ENCODE measurements at places on chromosomes 2 and 18. TPM values are rescaled to one million over a fixed set of nuclear protein-coding genes. Genes with fewer than 3 reads are reported as not detected.

KIAA2012 gene
- total RNA-seq, result not detected

- DNase-seq, result no peak
Observed at GRCh38 chr2:33090553-33091134, 143.9 kb downstream of the LTBP1 start.

GRCh38 chr2:66237803-66238379 lies 197.0 kb upstream of the MEIS1 start:
- DNase-seq, result no peak

FAP gene
- 2.9 TPM for total RNA-seq

SOX11 gene
- total RNA-seq, result 1.9 TPM

DNA sequence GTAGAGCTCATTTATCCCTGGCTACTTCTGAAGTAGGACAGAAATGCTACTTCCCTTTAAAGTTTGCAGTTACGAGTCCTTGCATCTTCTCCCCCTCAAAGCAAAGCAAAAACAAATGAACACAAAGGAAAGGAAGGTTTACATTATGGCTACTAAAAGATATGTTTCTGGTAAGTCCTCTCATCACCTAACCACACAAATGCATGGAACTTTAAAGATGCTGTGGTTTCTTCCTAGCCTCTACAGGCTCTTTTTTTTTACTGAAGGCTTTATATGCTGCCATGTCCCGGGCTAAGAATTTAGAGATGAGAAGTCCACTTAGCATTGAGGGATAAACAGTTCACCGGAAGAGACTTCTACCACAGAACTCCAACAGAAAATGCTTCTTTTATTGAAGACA lies 291.2 kb downstream of the SS18 start:
- DNase-seq, result no peak

DNA sequence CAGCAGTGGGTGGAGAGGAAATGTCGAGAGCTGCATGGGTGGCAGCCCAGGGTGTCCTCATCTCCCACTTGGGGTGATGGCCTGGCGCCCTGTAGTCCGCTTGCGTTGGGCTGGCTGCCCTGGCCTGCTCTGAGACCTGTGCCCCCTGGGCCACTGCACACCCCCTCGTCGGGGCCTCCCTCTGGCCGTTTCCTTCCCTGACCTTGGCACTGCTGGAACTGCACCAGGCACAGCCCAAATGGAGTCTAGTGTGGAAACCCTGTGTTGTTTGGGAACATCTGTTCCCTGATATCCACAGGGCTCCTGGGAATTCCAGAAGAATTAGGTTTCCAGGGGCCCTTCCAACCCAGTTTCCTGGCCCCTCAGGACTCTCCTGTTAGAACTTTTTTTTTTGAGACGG lies 13.9 kb downstream of the EFHD1 start:
- no peak for DNase-seq

DNA sequence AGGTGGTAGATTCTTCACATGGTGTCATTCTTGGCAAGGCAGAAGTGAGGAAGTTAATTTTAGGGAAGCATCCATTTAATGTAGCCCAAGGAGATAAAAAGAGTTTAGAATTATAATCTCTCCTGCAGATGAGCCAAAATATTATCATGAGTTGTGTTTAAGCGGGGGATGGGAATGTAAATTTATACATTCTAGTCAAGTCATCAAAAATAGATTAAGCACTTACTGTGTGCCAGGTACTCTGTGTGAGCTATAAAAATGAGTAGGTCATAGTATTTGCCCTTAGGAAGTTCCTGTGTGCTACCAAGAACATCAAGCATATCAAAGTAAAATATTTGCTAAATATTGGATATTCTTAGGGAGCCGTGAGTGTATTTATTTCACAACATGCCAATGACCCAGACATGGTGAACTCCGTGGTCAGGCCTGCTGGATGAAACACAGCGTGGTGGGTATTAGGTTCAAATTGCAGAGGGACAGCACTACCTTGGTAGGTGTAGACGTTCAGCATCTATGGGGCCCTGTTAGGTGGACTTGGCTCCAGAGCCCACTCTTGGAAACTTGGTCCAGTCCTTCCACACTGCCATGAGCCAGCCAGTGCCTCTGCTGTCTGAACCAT lies 37.4 kb downstream of the MEIS1 start:
- DNase-seq, result no peak

DNA sequence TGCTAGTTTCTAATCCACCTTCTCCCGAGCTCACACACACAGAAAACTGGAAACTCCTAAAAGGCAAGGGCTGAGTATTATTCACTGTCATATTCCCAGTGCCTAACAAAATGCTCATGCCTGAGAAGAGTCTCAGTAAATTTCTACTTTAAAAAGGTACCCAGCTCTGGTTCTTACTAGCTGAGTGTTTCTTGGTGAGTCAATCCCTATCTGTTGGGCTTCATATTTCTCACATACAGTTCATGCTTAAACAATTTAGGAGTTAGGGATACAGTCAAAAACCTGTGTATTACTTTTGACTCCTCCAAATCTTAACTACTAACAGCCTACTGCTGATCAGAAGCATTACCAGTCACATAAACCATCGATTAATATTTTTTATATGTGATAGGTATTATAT lies 204.9 kb downstream of the EN1 start:
- no peak for DNase-seq

- no peak for DNase-seq
Observed at GRCh38 chr18:66167829-66168684, 417.2 kb downstream of the CDH7 start.

GRCh38 chr2:31088504-31089195 lies 49.6 kb downstream of the GALNT14 start:
- no peak for DNase-seq

DNA sequence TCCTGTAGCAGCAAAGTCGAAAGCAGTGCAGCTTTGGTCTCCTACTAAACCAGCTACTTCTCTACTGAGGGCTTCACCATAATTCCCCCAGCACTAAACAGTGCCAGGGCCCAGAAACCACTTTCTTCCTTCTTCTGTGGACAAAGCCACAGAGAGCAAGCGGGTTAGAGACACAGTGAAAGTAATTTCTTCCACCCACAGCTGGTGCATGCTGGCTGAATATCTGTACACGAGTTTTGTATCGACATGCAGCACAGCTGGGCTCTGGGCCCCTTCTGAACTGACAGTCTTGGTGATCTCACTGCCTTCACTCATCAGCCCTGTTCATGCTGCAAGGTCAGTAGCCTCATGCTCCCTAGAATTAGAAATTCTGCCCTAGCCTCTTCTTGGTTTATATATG lies 74.0 kb upstream of the SULT1C3 start:
- DNase-seq, result no peak

DNAH6 gene
- total RNA-seq, result 0.08 TPM

TLX2 gene
- total RNA-seq, result not detected

DNA sequence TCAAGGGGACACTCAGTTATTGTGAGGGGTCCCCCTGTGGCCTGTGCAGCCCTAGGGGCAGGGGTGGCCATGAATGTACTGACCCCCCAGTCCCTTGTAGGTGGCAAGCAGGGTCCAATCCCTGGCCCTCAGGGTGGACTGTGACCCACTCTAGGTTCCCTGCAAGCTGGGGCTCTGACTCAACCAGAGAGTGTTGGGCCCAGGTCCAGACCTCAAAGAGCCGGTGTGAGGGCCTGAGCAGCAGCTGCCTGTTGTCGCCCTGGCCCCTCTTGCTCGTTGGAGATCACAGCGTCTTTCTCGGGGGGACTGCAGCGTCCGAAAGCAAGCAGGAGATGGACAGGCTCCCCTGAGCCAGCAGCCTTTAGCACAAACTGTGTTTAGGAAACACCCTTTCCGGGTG lies 66.8 kb upstream of the ATG16L1 start:
- DNase-seq, result no peak

- no peak for DNase-seq
Observed at GRCh38 chr2:132668987-132669907, 758 bp downstream of the LYPD1 start.

- no peak for DNase-seq
Observed at GRCh38 chr2:208545403-208546042, 138.9 kb downstream of the PTH2R start.

DNA sequence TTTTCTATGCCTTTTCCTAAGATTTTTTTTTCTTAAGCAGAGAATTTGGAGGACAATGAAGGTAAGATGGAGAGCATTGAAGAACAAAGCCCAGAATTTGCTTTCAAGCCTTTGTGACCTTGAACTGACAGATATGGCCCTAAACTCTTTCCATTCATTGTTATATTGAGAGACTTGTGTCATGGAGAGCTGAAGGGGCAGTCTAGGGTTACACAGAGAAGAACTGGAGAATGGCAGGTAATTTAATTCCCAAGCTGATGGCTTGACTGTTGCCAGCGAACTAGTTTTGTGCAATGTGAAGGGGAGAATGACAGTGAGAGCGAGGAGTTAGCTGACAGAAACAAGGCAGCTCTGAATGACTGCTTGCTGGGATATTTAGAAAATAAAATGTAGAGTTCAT lies 1344.2 kb downstream of the LRP1B start:
- DNase-seq, result no peak

LMAN2L gene
- total RNA-seq, result 21.8 TPM

PSMA8 gene
- not detected for total RNA-seq

DNA sequence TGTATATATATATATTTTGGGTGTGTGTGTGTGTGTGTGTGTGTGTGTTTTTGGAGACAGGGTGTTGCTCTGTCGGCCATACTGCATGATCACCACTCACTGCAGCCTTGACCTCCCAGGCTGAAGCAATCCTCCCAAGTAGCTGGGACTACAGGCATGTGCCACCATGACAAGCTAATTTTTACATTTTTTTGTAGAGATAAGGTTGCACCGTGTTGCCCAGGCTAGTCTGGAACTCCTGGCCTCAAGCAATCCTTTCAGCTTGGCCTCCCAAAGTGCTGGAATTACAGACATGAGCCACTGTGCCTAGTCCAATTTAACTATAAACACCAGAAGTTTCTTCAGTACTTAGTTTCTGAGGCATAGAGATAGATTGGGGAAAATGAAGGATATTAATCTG lies 18.3 kb downstream of the LIMS1 start:
- DNase-seq, result no peak

- no peak for DNase-seq
Observed at GRCh38 chr2:122132147-122132691, 376.8 kb downstream of the TSN start.

GRCh38 chr2:59301466-59302402 lies 1060.6 kb upstream of the FANCL start:
- DNase-seq, result peak; percentile 41

CENPA gene
- total RNA-seq, result 0.30 TPM

GRCh38 chr2:241769819-241770184 lies 6.8 kb upstream of the GAL3ST2 start:
- DNase-seq, result no peak

GRCh38 chr2:200467806-200468681 lies 41.8 kb downstream of the KCTD18 start:
- DNase-seq, result no peak

PDE1A gene
- 16.8 TPM for total RNA-seq

GRCh38 chr2:40827392-40827791 lies 375.5 kb upstream of the SLC8A1 start:
- no peak for DNase-seq

- DNase-seq, result no peak
Observed at GRCh38 chr2:204109681-204110080, 173.1 kb downstream of the ICOS start.

DNA sequence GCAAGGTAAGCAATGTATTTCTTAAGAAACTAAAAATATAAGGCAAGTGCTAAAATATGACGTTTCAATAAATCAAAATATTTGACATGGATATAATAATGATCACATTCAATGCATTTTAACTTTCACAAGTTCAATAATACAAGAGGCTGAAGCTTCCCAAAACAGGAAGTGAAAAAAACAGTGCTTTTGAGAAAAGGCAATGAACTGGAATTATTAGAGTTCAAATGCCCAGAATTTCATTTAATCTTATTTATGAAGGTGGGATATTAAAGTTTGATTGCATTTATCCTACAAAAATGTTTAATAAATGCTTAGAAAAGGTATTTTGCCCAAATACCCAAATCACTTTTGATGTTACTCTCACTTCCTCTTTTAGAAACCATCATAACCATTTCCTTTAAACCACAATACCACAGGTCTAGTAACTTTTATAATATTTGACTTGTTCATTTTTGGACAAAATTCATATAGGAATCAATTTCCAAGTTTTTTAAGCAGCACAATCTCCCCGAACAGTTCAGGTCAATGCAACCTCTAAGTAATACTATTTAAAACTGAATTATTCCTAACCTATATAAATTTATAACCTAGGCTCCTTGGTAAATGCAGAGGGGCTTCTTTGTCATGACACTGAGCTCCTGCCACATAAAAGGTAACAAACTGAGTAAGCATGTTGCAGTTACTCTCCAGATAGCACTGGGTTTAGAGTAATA lies 2.1 kb downstream of the NCKAP1 start:
- DNase-seq, result no peak

GALR1 gene
- total RNA-seq, result not detected

PRKAG3 gene
- total RNA-seq, result not detected

DNA sequence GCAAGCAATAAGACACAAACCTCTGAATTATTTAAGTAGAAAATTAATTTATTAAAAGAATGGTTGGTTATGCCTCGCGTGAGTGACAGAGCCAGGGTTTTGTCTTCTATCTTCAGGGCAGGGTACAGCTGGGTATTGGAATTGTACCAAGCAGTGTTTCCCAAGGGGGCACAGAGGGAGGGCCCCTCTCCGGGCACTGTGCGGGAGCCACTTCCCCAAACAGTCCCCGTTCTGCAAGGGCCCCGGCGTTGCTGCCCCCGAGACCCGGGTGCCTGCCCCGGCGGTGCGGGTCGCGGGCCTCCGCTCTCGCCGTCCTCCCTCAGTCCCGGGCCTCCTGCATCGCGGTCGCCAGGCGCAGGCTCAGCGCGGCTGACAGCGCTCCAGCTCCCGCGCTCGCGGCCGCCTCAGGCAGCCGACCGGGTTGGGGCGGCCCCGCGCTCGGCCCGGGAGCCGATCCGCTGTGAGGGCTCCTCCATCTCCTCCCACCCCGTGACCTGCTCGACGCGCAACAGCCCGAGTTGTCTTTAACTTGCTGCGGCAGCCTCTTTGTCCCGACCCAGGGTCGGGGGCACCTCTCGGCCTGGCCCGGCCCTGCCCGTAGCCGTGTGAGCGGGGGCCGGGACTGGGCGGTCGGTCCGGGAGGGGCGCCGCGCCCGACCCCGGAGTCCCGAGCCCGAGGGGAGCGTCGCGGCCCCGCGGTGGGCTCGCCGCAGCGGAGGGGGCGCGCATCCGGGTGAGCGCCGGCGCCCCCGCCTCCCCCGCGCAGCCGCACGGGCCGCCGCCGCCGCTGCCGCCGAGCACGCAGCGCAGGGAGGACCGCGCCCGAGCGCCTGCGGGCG lies 620 bp upstream of the GALNT1 start:
- DNase-seq, result peak; percentile 69

GRCh38 chr18:39994498-39994897 lies 1960.5 kb upstream of the PIK3C3 start:
- no peak for DNase-seq

AGAP1 gene
- 22.5 TPM for total RNA-seq

- DNase-seq, result no peak
Observed at GRCh38 chr2:28626891-28627421, 124.7 kb upstream of the PPP1CB start.

SPP2 gene
- not detected for total RNA-seq

MEMO1 gene
- 43.6 TPM for total RNA-seq

Measured in heart right ventricle (tissue), 16 donors.